Brain (organoid and tissue), 16 donors: ENCODE measurements at places on chromosomes 3 and 15.

DNA sequence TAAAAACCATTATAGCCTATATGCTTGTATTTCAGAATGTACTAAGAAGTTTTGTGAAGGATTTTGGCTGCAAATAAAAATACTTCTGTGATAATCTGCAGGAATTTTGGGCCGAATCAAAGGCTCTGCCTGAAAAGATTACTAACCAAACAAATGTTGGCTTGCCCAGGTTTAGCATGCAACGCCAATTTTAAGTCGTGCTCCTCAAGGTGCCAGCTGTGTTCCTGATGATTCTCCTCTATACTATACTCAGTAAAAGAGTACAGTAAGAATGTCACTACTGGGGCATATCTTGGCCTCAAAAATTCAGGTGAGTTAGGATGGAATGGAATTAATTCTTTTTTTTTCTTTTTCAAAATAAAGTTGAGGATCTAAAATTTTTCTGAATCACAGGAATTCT is 150.8 kb upstream of the TSPAN3 start:
- no peak for DNase-seq

DNA sequence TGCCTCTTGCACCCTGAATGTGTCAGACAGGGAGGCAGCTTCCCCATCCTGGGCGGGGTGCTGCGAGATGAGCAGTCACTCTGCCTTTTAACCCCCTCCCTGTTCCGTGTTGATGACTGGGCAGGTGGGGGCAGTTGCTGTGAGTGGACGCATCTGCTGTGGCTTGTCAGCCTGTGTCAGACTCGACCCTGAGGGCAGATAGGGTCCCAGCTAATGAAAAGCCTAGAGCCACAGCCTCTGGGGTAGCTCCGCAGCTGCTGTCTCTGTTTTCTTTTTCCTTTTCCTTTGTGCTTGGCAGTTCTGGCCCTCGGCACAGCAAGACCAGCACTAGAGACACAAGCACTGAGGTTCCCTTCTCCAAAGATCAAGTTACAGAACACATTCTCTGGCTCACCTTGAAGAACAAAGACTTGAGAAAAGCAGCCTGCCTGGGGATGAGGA is 43.0 kb upstream of the GLCE start:
- DNase-seq = peak; percentile 48

DNA sequence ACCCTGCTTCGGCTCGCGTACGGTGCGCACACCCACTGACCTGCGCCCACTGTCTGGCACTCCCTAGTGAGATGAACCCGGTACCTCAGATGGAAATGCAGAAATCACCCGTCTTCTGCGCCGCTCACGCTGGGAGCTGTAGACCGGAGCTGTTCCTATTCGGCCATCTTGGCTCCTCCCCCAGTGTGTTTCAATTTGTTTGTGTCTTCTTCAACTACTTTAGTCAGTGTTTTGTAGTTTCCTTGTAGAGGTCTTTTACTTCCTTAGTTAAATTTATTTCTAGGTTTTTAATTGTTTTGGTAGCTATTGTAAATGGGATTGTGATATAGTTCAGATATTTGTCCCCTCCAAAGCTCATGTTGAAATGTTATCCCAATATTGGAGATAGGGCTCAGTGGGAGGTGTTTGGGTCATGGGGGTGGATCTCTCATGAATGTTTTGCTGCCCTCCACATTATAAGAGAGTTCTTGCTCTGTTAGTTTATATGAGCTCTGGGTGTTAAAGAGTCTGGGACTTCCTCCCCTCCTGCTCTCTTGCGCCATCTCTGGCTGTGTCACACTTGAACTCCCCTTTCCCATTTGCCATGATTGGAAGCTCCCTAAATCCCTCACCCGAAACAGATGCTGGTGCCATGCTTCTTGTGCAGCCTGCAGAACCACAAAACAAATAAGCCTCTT is 304.4 kb downstream of the DOCK3 start:
- no peak for DNase-seq

GRCh38 chr15:37518436-37518835 is 416.0 kb upstream of the TMCO5A start:
- DNase-seq = no peak

- no peak for DNase-seq
Observed at GRCh38 chr3:120858521-120858920, 49.5 kb upstream of the STXBP5L start.
